ENCODE measurements at places on chromosomes 4 and X.

- DNase-seq, result no peak
Measured at GRCh38 chr4:53994382-53995102, 69.9 kb downstream of the CHIC2 start.

DNA sequence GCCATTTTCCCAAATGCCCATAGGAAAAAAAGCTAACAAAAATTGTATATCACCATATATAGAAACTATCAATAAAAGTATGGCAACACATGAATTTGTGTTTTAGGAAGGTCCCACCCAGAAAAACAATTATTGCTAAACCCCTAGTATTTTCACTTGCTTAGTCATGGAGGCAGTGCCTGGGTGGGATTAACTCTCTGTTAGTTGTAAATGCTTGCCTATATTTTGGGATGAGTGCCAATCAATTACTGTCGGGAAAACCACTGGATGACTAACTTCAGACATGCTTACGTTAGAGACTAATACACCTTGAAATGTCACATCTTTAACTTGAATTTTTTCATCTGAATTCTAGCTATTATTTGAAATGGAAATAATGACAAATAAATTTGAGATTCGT lies 33.9 kb downstream of the TMPRSS11A start:
- DNase-seq, result no peak

DNA sequence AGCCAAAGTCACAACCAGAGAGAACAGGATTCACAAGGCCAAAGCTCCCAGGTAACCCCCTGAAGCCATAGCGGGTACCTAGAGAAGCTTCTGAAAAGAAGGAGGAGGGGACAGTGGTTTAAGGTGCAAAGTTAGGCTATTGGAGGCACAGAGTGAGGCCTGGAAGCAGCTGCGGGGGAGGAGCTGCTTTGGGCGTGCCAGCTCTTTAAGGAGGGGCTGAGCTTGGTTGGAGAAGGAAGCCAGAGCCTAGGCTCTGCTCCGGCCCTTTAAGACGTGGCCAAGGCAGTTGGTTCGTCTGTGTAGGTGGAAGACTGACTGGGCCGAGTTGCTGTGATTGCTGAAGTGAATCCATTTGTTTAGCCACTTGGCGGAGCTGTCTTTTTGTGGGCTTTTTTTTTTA lies 1.5 kb downstream of the KLF8 start:
- no peak for DNase-seq

- DNase-seq, result no peak
Measured at GRCh38 chrX:151633157-151633556, 62.1 kb upstream of the PRRG3 start.

GRCh38 chr4:112908511-112908910 lies 140.9 kb upstream of the ANK2 start:
- DNase-seq, result no peak

GRCh38 chr4:170025523-170026252 lies 507 bp downstream of the MFAP3L start:
- no peak for DNase-seq

DNA sequence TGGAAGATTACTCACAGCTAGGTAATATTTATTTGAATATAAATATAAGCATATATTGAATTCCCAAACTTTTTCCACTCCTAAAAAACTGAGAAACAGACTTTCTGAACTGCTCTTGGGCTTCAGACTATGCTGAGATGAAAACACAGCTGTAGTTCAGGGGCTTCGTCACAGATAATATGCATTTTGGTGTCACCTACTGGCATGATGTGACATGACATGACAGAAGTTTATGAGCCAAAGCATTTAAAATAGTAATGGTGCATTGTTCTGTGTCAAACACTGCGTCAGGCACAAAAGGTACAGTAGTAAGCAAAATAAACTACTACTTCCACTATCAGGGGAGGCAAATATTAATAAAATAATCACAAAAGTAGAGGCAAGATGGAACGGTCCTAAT lies 171.3 kb downstream of the BTC start:
- DNase-seq, result peak; percentile 9

GRCh38 chr4:20352163-20352431 lies 100.4 kb downstream of the SLIT2 start:
- DNase-seq, result no peak

DNA sequence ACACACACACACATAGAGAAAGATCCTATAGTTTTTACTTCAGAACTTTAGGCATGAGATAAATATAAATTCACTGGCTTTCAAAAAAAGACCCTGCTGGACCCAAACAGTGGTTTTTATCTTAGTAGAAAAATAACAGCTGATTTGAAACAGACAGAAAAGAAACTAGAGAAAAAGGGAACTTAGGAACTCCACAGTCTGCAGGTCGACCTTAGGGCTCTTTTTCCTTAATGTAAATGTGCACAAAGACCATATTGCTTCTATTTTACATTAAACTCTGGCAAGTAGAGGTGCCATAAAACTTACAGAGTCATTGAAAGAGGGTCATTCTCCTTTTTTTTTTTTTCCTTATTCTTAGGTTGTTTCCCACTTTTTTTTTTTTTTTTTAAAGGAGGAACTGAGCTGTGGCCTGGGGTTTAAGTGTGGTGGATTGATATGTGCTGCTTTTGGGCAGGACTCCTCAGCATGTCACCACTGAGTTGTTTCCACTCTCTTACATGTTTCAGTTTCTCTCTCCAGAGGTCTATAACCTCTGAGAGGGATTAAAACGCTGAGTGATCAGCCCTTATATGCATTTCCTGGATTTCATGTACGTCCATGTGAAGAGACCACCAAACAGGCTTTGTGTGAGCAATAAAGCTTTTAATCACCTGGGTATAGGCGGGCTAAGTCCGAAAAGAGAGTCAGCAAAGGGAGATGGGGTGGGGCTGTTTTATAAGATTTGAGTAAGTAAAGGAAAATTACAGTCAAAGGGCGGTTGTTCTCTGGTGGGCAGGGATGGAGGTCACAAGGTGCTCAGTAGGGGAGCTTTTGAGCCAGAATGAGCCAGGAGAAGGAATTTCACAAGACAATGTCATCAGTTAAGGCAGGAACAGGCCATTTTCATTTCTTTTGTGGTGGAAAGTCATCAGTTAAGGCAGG lies 70.8 kb upstream of the PACRGL start:
- DNase-seq, result no peak

DNA sequence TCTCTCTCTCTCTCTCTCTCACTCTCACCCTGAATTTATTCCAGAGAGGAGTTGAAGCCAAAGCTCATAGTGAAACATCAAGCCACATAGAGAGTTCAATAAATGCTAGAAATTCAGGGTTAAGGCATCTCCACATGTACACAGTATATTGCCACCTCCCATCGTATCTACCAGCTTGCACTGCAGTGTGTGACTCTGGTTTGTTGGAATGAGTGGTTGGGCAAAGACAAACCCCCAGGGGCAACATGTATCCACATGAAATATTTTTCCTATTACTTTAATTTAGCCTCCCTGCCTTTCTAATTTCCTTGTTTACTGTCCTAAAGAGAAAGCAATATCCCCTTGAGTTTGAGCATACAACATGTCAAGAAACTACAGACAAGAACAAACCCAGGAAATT lies 247.3 kb downstream of the SPATA18 start:
- no peak for DNase-seq

- DNase-seq, result no peak
Measured at GRCh38 chr4:8555716-8556115, 24.5 kb upstream of the GPR78 start.

GRCh38 chr4:75434105-75434504 lies 80.1 kb downstream of the RCHY1 start:
- DNase-seq, result no peak

GRCh38 chr4:742742-743311 lies 37.2 kb downstream of the PCGF3 start:
- DNase-seq, result peak; percentile 86

GRCh38 chr4:129230846-129231245 lies 134.9 kb downstream of the C4orf33 start:
- DNase-seq, result peak; percentile 21

GRCh38 chr4:111398906-111399330 lies 746.3 kb upstream of the FAM241A start:
- DNase-seq, result peak; percentile 49

DNA sequence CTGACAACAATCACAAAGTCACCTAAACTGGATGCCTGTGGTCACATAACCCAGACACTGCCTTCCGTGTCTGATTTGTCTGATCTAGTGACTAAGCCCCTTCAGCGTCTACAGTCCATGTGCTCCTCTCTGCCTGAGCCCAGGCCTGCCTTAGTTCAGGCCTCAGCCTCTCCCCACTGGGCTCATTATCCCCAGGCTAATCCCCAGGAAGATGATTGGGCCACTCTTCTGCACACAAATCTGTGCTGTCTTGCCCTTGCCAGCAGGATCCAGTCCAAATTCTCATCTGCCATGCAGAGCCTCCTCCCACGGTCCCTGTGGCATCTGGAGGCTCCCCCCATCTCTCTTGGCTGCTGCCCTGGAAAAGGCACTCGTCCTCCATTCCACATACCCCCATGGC lies 96.5 kb downstream of the SLC2A9 start:
- DNase-seq, result no peak

- no peak for DNase-seq
Measured at GRCh38 chr4:574346-575161, 1.5 kb downstream of the TMEM271 start.

DNA sequence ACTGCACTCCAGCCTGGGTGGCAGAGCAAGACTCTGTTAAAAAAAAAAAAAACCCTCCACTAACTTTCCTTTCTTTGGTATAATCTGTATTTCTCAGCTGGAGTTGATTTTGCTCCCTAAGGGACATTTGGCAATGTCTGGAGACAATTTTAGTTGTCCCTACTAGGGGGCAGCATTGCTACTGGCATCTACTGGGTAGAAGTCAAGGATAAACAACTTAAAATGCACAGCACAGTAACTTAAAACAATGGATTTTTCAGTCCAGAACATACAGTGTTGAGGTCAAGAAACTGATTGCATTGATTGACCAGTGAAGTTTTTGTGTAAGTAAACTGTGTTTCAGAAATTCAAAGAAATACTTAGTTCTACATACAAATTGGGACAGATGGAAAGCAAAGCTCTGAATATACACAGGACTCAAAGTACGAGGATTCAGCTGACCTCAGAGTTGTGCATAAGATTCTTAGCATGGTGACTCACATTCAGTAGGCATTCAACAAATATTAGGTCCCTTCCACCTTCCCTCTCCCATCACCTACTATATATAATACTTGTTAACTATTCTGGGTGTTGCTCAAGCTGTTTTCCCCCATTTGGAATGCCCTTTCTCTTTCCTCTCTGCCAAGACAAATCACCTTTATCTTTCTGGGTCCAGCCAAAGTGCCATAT lies 8.8 kb downstream of the DDX53 start:
- DNase-seq, result peak; percentile 10

DNA sequence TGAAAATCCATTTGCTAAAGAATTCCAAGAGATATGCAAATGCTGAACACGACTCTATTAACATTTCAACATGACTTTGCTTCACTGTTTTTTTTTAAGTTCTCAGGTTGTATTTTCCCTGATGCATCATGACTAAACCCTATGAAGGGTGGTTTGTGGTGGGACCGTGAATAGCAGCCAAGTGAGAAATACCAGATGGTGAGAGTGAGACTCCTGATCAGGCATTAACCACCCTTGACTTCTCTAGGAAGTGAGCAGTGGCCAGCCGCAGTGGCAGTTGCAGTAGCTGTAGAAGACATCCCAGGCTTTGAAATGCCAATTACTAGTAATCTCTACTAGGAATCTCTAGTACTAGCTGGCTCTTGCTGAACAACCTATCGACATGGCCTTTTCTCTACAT lies 383.4 kb downstream of the FAM133A start:
- no peak for DNase-seq

GRCh38 chr4:14729282-14730000 lies 272.8 kb upstream of the CPEB2 start:
- no peak for DNase-seq

- no peak for DNase-seq
Measured at GRCh38 chr4:1851160-1851559, 4.8 kb downstream of the LETM1 start.

- DNase-seq, result no peak
Measured at GRCh38 chr4:99404595-99405287, 30.4 kb downstream of the ADH7 start.

DNA sequence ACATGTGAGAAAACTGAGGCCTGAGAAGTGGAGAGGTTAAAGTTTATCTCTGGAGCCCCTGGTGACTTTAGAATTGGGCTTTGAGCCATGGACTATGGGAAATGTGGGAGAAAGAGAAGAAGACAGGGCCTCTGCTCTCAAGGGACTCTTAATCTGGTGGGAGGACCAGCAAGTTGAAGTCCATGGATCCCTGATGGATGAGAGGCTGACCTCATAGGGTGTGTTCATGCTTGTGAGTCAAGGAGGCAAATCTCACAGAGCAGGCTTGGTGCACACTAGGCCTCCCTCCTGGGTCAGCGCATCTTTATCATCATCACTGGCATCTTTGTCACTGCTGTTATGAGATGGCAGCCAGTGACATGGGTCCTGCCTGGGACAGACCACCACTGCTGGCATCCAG lies 211.9 kb downstream of the AFAP1 start:
- no peak for DNase-seq

- DNase-seq, result no peak
Measured at GRCh38 chrX:23332888-23333821, 1.5 kb upstream of the PTCHD1 start.

GRCh38 chrX:40167850-40168479 lies 70.2 kb upstream of the BCOR start:
- no peak for DNase-seq

DNA sequence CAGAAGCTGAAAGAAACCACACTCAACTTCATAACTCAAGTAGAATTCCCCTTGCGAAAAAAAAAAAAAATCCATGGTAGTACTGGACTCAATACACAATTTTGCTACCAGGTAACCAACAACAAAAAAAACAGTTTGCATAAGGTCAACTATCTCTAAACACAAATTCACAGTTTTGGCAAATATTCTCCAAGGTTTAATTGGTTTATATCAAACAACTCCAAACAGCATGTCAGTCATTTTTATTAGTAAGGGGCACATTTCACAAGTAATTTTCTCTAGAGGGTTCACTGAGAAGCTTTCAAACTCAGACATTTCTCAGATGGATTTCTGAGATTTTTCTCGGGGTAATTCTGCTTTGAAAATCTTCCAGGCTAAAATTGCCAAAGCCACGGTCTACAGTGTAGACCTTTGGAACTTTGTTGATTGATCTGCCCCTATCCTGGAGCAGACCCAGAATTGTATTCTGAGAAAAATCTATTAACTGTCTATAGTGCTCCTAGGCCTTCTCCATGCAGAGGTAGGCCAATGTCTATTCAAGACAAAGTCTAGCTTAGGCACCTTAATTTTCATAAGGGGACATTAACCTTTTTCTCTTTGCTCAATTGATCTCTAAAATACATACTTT lies 73.7 kb upstream of the NFKB1 start:
- DNase-seq, result no peak

GRCh38 chr4:111919639-111920038 lies 225.6 kb upstream of the FAM241A start:
- DNase-seq, result no peak

DNA sequence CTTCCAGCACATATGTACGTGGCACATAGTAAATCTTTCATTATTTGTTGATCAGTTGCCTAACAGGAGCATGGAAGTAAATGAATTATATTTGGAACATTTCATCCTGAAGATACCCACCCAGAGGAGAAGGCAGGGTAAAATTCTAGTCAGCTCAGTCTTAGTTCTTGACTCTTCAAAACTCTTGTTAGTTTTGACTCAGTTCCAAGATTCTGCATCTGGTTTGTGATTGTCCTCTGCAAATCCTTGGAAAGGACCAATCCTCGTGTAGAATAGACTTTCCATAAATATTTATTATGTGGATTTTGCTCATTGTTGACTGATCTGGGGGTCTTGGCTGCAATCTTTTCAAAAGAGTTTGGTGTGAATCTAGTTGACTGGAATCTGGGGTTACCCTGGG lies 257.5 kb upstream of the FAT1 start:
- DNase-seq, result no peak
